ENCODE measurements at places on chromosomes 16 and 17.

GRCh38 chr16:67936880-67937605 is 393 bp upstream of the PSMB10 start:
- DNase-seq: no peak

DNA sequence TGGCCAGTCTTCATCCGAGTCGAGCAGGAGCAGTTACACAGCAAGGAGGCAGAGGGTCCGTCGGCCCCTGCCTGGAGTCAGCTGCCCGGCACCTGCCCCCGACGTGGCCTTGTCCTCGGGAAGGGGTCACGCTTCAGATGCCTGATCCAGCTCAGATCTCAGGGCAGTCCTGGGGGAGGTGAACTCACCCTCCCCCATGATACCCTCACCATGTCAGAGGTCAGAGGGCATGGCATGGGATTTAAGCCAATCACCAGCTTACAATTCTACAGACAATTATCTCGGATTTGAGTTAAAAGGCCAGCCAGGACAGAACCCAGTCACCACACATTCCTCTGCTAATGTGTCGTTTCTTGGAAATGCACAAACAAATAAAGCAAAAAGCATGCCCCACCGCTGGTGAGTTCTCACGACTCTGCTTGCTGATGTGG is 211.3 kb downstream of the FOXL1 start:
- peak; percentile 36 for DNase-seq

DNA sequence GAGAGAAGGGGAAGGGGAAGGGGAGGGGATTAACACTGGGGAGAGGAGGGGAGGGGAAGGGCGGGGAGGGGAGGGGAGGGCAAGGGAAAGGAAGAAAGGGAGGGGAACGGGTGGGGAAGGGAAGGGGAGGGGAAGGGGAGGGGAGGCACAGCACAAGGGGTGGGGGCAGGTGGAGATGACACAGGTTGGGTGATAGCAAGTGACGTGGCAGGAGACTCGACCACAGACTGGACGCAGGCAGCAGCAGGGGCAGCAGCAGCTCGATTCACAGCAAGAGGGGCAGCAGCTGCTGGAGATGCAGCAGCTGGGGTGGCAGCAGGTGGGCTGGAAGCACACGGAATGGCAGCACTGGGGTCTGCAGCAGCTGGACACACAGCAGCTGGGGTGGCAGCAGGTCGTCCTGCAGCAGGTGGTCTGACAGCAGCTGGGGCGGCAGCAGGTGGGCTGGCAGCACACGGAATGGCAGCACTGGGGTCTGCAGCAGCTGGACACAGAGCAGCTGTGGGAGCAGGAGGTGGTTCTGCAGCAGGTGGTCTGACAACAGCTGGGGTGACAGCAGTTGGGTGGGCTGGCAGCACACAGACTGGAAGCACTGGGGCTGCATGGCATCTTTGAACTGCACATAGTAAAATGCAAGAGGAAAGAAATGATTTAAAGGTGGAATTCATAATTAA is at the start of gene KRTAP4-16:
TSS of gene KRTAP4-16 (minus strand) at position 624 of the 674 bp plus-strand sequence. CDS start at position 624, 0 bp downstream.
- no peak for DNase-seq

- DNase-seq: peak; percentile 91
These were observed 52.6 kb downstream of the MAP2K6 start for GRCh38 chr17:69466905-69467667.

DNA sequence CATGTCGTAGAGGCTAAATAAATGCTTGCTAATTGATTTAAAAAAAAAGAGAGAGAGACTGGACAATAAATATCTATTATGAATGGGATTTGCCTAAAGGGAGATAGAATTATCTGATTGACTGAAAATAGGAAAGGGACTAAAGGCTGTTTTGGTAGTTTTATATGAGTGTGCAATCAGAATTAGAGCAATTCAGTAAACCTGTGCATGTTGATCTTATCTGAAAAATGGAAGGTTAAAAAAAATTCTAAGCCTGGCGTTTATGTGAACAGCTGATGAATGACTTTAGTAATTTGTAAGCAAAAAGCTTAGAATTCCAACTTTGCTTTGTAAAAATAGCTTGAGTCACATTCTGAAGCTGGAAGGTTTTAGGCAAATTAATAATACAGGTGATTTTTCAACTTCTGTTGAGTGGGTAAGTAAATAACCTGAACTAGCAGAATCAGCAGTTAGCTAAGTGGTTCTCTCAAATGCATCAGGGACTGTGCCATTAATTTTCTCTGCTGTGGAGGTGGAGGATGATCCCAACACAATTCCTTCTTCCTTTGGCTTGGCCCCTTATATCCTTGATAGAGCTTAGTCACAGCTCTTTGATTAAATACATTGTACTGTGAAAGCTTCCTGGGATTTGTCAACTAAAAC is 254.4 kb downstream of the PHKB start:
- no peak for DNase-seq

DNA sequence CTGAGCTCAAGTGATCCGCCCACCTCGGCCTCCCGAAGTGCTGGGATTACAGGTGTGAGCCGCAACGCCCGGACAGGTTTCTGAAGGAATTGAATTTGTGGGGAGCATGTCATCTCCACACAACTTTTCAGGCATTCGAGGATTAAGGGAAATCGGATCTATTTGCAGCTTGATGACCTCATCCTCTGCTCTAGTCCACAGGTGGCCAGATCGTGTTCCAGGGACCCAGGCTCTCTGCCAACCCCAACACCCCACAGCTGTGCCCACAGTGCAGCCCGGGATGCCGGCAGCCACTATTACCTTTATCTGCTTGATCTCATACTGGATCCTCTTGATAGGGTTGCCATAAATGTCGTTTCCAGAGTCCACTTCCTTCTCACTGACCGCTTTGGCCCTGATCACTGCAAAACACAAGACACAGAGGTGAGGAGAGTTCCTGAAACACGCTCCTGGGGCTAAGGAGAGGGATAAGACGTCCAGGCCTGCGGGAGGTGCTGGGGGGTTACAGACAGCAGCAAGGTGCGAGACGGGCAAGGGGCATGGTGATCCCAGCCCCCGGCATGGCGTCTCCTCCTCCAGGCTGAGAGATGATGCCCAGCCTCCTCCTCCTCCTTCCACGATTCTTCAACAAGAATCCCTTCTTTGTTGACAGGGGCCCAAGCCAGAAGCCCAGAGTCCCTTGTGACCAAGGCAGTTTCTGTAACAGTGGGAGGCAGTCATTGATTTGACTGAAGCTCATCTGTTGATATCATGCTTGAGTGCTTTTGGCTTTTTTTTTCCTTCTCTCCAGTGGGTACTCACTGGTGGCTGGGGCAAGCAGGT is 29.3 kb downstream of the CEP295NL start:
- peak; percentile 44 for DNase-seq

DNA sequence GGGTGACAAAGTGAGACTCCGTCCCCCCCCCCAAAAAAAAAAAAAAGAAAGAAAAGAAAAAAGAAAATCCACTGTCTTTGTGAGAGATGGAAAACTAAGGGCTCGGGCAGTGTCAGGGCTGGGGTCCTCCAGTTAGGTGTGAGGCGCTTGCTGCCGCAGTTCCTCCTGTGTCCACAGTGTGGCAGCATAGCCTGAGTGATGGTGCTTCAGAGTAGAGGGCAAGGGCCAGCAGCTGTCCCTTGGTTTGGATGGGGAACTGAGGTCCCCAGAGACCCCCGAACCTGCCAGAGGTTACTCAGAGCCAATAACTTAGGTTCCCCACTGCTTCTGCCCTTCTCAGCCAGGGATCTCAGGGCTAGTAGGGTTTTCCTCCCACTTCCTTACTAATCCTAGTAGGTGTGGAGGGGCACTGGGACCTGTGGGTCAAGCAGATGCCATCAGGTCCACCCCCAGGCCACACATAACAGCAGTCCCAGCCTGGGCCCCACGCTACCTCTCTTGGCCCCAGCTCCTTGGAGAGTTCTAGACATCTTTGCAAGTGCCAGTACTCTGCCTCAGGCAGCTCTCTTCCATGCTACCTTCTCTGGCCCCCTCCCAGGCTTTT is 7.9 kb upstream of the LLGL1 start:
- DNase-seq: peak; percentile 63

DNA sequence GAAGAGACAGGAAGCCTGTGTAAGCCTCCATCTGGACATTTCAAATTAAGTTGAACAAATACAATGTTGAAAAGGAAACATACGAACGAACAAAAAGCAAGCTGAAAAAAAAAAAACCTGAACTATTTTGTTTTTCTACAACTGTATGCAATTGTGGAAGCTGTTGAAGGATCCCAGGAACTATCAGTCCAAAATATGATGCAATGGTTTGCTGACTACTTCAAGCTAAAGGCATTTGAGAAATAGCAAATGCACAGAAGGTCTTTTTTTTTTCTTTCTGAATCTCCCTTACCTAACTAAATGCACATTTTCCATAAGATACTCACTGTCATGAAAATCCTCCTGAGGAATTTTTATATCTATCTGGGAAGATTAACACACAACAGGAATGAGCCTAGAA is 40.2 kb downstream of the MAF start:
- DNase-seq: no peak

DNA sequence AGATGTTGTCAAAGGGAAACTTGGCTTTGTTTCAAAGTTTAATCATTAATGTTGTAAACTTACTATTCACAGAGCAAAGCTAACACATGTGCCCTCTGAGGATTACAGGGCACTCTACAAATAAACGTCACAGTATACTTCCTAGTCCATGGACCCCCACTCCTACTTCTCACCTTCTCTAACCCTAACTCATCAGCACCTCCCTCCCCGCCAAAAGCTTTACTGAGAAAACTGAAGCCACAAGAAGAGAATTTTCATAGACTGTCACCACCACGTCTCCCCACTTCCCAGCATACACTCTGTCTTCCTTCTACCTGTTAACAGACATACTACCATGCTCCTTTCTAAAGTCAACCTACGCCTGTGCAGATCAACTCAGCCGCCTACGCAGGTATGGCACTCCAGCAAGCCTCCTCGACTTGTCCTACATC is 29.0 kb downstream of the HELZ start:
- DNase-seq: peak; percentile 51

- DNase-seq: peak; percentile 49
These were observed 674 bp downstream of the ZNF821 start for GRCh38 chr16:71883168-71883848.

DNA sequence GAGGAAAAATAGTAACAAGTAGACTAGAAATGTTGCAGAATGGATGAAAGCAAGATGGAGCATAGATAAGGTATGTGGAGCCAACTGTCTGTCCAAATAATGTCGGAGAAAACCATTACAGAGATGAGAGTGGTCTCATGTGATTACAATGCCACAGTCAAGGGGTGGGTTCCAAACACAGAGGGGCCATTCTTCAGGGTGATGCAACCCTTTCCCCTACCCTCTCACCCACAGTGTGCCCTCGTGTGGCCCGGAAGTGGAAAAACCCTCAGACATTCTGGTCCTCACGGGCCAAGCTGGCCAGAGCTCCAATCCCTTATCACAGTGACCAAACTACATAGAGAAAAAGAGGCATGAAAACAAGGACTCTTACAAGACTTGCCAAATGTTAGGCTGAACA is 17.7 kb upstream of the HS3ST3A1 start:
- no peak for DNase-seq

GRCh38 chr17:48612456-48612853 is 1.6 kb upstream of the HOXB7 start:
- peak; percentile 56 for DNase-seq

GRCh38 chr17:55332296-55333041 is 67.7 kb downstream of the HLF start:
- DNase-seq: no peak

GRCh38 chr17:56598466-56598865 is 5.0 kb downstream of the NOG start:
- peak; percentile 67 for DNase-seq

GRCh38 chr17:81298325-81298990 is 3.4 kb upstream of the SLC38A10 start:
- no peak for DNase-seq

GRCh38 chr17:39618956-39619785 is 7.6 kb upstream of the PPP1R1B start:
- no peak for DNase-seq

- DNase-seq: peak; percentile 49
These were observed 19.8 kb upstream of the TIMP2 start for GRCh38 chr17:78944956-78945355.

GRCh38 chr16:50899951-50900350 is 158.1 kb downstream of the CYLD start:
- no peak for DNase-seq

DNA sequence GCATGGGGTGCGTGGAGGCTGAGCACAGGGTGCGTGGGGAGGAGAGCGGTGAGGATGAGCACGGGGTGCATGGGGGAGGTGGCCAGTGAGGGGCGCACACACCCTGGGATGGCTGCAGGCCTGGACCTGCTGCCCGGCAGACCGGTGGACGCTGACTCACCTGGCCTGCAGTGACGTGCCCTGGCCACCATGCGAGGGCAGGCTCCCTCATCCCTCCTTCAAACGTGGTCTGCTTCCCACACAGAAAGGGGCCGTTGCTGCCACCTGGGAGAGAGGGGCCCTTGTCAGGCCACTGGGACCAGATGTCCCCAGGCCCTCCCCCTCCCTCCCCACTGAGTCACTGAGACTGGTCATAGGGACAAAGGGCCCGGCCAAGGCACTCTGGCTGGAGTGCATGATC is 20.1 kb upstream of the APRT start:
- no peak for DNase-seq

DNA sequence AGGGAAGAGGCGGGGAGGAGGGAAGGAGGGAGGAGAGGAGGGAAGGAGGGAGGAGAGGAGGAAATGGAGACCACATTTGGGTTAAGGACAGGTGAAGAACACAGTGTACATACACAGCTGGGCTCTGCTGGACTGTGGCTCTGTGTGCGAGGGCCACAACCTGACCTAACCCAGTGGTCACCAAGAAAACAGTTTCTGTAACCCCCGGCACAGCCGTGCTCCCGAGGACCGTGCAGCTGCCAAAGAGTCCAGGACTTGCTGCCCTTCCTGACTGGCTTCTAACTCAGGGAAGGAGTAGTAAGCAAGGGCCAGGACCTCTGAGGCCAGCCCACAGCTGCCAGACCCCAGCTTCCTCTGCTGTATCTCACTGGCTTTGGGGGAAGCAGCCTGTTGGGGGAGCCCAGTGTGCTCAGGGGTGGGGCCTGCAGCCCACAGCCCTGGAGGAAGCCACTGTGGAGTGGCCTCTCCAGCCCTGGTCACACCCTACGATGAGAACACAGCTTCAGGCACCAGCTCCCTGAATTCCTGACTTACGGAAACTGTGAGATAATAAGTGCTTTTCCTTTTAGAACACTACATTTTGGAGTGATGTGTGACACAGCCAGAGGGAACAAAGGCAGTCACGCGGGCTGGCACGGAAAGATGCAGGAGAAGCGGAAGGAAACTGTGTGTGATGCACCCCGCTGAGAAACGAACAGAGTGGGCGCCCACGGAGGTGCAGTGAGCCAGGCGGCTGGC is 32.3 kb downstream of the SLC7A5 start:
- no peak for DNase-seq

- no peak for DNase-seq
These were observed 18.8 kb downstream of the MPP2 start for GRCh38 chr17:43888548-43888947.

DNA sequence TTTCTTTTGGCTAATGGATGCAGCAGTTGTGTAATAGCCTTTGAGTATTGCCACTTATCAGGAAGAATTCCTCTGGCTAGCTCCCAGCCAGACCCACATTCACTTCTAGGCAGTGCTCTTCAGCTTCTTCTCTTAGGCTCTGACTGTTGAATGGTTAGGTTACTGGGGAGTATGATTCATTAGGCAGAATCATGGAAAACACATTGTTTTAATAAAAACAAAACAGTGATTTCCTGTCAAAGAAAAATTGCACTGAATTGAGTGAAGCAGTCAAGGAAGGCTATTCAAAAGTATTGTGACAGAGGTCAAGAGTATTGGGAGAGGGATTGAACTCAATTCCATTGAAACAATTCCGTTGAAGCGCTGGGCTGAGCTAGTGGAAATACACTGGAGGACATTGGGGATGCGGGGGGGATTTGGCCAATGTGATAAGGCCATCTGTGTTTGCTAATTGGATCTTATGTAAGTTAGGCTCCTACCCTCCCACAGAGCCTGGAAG is 68.0 kb downstream of the CNTNAP4 start:
- DNase-seq: no peak

GRCh38 chr17:2542456-2542855 is 30.8 kb upstream of the METTL16 start:
- DNase-seq: no peak
